ENCODE measurements at places on chromosomes 16 and 17. TPM values are rescaled to one million over a fixed set of nuclear protein-coding genes. Genes with fewer than 3 reads are reported as not detected.
A peak's percentile ranks its signal among the peaks of the same experiment; 100 is the strongest.

The OVCA2 gene
- total RNA-seq: 35.7 TPM

The TBC1D3K gene
- not detected for total RNA-seq

The TNFRSF13B gene
- total RNA-seq: 7.2 TPM

The VAT1L gene
- not detected for total RNA-seq

The CX3CL1 gene
- total RNA-seq: 0.13 TPM

The RNU2-1 gene
- total RNA-seq: 3,295 TPM

DNA sequence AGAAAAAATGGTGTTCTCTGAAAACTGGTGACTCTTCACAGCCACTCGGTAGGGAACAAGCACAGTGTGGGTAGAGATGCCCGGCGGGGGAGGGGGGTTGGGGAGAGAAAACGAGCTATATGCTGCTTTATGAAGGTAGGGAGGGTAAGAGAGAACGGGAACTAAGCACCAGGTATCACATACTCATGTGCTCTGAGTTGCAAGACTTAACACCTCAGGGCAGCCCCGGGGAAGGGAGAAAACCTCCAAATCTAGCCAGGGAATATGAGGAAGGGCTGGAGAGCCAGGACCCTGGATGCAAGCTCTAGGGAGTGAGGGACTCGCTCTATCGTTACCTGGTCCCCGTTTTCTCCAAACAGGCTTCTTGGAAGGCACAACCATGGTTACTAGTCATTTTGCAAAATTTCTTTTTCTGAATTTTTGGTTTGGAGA, 35.3 kb downstream of the HIC1 start:
- DNase-seq: peak; percentile 28

GRCh38 chr17:39513915-39514314, 52.6 kb downstream of the CDK12 start:
- no peak for DNase-seq

DNA sequence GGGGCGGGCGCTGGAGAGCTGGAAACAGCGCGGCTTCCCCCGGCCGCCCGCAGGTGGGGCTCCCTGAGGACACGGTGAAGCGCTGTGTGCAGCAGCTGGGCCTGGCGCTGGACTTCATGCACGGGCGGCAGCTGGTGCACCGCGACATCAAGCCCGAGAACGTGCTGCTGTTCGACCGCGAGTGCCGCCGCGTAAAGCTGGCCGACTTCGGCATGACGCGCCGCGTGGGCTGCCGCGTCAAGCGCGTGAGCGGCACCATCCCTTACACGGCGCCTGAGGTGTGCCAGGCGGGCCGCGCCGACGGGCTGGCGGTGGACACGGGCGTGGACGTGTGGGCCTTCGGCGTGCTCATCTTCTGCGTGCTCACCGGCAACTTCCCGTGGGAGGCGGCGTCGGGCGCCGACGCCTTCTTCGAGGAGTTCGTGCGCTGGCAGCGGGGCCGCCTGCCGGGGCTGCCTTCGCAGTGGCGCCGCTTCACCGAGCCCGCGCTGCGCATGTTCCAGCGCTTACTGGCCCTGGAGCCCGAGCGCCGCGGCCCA, 27.8 kb downstream of the SBK1 start:
- DNase-seq: no peak

DNA sequence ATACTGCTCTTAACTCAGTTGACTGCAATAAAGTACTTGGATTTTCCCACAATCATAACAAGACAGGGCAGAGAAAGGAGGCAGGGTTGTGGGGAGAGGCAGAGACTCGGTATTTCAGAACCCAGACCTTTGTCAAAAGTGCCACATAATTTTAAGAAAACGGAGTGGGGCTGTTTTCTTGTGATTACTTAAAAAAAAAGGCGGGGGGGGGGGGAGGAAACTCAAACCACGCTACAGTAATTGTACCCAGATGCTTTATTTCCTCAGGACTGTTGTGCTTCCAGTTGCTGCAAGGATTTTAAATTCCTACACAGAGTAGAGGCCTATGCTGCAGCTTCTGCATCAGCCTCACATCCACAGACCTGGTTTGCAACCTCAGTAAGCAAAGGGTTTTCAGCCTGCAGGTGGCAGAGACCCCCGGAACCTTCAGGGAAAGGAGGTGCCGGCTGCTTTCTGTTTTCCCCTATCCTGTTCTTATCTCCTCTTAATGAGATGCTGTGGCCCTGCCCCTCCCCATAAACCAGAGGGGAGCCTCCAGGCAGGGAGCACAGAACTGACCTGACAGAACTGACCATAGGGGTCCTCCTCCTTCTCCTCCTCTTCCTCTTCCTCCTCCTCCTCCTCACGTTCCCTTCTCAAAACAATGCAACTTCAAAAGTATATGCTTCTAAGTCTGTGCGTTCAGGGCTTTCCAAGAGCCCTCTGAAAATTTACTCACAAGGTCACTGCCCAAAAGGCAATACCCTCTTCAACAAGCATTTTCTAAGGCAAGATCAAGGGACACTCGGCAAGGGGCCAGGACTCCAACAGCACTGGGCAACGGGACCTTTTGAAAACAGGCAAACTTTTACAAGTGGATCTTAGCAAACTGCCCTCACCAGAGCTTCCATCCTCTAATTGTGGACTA, 7.5 kb downstream of the AXIN2 start:
- no peak for DNase-seq

DNA sequence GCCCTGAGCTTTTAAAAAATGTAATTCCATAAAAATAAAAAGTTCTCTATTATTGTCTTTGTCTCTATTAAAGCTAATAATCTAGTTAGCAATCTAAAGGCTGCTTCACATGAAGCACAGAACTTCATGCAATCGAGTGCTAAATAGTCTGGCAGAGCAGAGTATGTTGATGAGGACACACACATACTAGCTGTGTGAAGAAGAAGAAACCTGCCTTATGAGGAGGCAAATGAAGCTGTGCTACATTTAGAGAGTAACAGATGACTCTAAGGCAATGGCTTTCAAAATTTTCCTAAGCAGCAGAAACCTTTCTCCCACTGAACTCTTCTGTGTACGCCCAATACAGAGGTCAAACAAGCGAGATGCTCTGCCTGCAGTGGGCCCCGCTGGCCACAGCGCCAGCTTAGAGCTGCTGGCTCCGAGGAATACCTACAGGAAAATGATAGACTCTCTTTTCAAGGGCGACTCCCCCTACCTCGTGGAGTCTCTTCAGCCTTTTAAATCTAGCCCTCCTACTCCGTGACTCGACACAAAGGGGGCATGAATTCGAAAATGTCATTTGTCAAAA, 39.2 kb downstream of the GNA13 start:
- no peak for DNase-seq

DNA sequence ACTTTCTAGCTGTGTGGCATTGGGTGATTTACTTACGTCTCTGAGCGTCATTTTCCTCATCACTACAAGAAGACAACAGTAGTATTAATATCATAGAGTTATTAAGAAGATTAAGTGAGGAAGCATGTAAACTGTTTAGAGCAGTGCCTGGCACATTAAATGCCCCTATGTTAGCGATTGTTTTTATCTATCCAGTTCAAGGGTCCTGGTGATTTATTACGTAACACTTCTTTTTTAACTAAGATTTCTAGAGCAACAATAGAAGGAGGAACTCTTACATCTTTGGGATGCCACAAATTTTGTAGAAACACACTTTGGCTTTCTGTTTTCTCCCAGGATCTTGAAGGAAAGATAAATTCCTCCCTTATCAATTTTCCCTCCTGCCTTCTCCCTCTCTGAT, 3.3 kb upstream of the GAS7 start:
- no peak for DNase-seq

DNA sequence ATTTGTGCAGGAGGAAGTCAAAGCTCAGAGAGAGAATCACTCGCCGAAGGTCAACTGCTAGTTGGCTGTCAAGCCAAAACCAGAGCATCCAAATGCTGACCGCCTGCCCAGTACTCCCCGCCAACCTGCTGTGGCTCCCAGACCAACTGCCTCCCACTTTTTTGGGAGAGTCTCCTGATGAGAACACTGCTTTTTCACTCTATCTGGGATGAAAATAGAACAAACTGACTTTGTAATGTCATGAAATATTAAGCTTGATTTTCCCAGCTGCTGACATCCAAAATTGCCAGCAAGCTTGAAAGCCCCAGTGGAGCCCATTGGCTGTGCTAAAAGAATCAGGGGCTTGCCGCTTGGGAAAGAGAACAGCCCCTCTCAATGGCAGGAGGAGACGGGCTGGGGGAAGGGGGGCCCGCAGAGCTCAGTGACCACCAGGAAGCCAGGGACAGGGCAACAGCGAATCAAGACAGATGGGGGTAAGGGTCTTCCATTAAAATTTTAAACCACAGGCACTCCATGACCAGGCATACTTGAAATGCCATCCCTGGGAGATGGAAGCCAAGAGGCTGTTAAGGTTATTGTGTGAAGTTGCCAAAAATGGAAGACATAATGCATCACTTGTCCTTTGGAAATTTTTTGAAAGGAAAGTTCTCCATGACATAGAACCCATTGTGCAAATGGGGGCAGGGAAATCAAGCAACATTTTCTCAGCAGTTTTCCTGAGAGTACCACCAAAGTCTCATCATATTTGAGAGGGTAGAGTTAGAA, 125.7 kb upstream of the CDH5 start:
- DNase-seq: no peak

GRCh38 chr16:5188318-5188988, 90.9 kb upstream of the EEF2KMT start:
- DNase-seq: no peak

DNA sequence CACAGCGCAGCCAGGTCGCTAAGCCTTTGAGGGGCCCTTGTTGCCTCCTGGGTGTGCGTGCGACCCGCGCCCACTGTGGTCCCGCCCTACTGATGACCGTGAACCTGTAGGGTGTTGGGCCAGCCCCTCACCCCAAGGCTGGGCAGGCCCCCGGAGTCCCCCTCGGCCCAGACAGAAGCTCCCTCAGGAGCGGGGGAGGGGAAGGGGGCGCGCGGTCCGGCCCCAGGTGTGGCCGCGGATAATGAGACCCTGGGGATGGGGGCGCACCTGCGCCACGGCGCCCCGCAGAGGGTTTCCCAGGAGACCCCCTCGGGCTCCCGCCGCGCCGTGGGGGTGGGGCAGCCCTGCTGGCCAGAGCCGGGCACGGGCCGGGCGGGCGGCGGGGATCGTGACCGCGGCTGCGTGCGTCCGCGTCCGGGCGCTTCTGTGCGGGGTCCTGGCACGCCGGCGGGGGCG, 358 bp upstream of the ARHGDIG start:
- no peak for DNase-seq

DNA sequence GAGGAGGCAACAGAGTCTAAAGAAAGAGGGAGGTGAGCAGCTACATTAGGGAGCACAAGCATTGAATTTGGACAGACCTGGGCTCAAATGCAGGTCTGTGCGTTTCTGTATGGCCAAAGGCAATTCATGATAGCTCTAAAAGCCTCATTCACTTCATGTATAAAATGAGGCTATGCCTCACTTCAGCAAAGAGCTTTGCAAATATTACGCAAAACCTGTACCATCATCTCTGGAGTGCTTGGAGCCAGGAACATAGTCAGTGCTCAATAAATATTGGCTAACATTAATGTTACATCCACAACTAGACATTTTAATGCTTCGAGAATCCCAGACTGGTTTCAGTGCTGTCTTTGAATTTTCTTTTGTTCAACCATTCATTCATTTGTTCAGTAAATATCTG, 254.7 kb upstream of the CDH11 start:
- no peak for DNase-seq

- DNase-seq: no peak
Observed at GRCh38 chr16:10754941-10755340, 11.3 kb downstream of the NUBP1 start.

DNA sequence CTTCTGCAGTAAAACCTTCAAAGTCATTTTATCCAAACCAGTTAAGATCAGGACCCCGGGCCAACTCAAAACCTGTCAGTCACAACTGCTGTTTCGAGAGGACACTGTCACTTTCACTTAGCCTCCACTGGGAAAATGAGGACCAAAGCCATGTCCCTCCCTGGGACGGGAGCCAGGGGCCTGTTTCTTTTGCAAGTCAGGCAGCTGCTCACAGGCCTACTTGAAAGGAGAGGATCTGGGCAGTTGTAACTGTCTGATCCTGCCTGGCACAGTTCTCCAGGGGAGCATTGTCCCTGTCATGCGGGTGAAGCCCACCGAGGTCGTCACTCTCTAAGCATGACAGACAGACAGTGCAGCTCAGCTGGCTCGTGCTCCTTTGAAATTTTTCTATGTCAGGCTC, 276.2 kb downstream of the NPIPA8 start:
- no peak for DNase-seq

GRCh38 chr16:85986931-85987749, 88.2 kb downstream of the IRF8 start:
- peak; percentile 7 for DNase-seq

DNA sequence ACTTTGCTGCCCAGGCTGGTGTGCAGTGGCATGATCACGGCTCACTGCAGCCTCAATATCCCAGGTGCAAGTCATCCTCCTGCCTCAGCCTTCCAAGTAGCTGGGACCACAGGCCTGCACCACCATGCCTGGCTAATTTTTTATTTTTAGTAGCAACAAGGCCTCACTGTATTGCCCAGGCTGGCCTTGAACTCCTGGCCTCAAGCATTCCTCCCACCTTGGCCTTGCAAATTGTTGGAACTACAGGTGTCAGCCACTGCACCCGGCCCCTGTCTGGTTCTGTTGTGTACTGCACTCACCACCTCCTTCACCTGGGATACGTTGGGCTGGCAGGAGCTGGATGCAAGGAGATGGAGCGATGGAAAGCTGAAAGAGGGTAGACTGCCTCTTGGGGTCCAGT, 8.5 kb downstream of the PLA2G15 start:
- no peak for DNase-seq
